Naive B cell (primary cell): ENCODE measurements at places on chromosomes 16 and 17. TPM values are rescaled to one million over a fixed set of nuclear protein-coding genes. Genes with fewer than 3 reads are reported as not detected.
A peak's percentile ranks its signal among the peaks of the same experiment; 100 is the strongest.

- DNase-seq: no peak
These were observed 6.6 kb downstream of the CDC42EP4 start for GRCh38 chr17:73304971-73305812.

Gene LGALS3BP
- 2.3 TPM for polyA plus RNA-seq

Gene C17orf107
- polyA plus RNA-seq: 2.1 TPM

DNA sequence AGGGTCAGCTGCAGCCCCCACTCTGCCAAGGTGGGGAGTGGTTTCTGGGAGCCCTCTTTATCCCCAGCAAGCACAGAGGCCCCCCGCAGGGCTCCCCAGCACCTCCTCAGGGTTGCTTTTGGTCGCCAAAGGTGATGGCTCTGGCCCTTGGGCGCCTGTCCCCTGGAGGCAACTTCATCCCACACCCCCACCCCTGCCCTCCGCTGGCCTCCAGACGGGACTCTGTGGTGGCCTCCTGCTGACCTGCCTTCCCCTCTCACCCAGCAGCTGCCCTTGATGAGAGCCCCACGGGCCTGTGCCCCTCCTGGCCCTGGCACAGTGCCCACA lies 7.8 kb upstream of the RHOT2 start:
- no peak for DNase-seq

Gene EPX
- polyA plus RNA-seq: not detected

Gene KCNJ16
- not detected for polyA plus RNA-seq

DNA sequence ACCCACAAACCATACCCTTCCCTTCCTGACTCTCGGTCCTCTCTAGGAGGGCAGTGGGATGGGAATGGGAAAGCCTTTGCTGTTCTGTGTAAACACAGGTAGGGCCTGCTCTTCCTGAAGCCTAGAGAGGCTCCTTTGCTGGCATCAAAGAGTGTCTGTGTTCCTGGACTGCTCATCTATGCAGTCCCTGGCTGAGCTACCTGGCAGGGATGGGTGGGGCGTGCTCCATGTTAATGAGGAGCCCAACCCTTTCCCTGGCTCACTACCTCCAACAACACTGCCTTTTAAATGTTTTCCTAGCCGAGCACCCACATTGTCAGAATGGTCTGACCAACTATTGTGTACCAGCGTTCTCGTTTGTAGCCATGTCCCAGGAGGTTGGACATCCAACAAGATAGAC lies 26.6 kb upstream of the NAGLU start:
- DNase-seq: no peak

- no peak for DNase-seq
These were observed 330.7 kb downstream of the KIF2B start for GRCh38 chr17:54153423-54153822.

DNA sequence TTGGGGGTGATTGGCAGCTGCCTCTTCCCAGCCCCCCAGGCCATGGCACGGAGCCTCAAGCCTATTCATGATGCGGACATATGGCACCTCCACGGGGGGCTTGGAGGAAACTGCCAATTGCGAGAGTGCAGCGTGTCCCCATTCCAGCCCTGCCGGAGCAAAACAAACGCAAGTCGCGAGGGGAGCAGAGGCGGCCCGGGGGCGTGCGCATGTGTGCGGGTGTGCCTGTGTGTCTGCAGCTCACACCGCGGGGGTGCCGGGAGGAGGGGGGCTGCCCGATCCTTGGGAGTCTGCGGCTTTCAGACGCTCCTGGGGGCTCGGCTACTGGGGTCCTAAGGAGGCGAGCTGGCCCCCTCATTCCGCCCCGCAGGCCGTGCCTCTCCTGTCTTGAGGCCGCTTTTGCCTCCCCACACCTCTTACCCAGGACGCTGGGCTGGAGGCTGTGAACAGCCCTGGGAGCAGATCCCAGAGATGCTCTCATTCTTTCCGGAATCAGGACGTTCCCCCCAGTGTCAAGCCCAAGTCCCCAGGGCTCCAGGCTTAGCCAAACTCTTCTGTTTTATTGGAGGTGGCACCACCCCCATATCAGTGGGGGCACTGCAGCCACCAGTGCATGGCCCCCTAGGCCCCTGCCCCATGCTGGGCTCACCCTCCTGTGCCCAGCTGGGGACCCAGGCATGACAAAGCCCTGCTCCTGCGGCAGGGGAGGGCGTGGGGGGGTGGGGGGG lies 29.1 kb downstream of the ENDOV start:
- no peak for DNase-seq

Gene FAM171A2
- polyA plus RNA-seq: 0.29 TPM

Gene TMEM114
- polyA plus RNA-seq: not detected

GRCh38 chr17:10814075-10814474 lies 10.2 kb upstream of the TMEM238L start:
- DNase-seq: no peak

Gene KRT9
- not detected for polyA plus RNA-seq

DNA sequence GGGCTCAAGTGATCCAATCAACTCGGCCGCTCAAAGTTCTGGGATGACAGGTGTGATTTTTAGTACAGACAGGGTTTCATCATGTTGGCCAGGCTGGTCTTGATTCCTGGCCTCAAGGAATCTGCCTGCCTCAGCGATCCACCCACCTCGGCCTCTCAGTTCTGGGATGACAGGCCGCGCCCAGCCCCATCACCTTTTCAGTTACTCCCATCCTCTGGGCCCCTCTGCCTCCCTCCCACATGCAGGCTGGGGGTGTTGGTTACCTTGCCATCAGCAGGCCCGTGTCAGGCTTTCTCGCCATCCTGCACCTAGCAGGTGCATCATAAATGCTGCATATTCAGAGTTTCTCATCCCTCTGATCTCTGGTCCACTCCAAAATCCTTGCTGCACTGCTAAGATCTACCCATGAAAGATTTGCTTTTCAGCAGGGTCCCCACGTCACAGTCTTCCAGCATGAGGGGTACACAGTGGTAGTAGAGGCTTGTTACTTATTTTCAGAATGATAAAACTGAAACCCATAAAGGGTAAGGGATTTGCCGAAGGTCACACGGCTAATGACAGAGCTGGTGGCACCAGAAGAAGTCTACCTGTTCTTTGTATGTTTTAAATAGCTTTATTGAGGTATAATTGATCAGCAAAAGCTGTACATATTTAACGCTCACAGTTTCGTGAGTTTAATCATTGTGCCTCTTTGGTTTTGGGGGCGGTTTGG lies 16.6 kb downstream of the PMM2 start:
- no peak for DNase-seq

DNA sequence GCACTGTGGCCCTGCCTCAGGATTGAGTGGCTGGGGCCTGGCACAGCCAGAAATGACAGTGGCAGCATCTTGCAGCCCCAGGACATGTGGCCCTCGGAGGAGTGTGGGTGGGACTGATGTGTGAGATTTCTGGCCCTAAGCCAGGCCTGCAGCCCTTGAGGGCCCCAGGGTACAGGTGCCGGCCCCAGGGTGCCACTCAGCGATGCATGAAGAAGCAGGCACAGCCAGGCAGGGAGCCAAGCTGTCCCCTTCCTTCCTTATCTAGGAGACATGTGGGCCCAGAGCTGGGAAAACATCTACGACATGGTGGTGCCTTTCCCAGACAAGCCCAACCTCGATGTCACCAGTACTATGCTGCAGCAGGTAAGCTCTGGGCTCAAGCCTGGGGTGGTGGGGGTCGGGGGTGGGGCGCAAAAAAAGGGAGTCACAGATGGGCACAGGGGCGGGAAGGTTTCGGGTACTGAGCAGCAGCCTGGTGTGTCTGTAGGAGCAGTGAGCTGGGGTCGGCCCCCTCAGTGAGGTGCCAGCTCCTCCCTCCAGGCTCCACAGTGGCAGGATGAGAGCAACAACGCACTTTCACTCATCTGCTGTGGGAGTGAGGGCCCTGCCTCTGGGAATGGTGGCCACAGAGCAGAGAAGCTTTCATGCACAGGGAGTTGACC lies 4.1 kb downstream of the ACE start:
- no peak for DNase-seq

Gene ZACN
- polyA plus RNA-seq: 0.86 TPM

Gene KRT12
- not detected for polyA plus RNA-seq

- no peak for DNase-seq
These were observed 919.1 kb upstream of the EEF2KMT start for GRCh38 chr16:6016530-6017184.

- no peak for DNase-seq
These were observed 53.0 kb downstream of the N4BP1 start for GRCh38 chr16:48556913-48557351.

GRCh38 chr17:20279631-20280030 lies 187.7 kb downstream of the LGALS9B start:
- DNase-seq: no peak

DNA sequence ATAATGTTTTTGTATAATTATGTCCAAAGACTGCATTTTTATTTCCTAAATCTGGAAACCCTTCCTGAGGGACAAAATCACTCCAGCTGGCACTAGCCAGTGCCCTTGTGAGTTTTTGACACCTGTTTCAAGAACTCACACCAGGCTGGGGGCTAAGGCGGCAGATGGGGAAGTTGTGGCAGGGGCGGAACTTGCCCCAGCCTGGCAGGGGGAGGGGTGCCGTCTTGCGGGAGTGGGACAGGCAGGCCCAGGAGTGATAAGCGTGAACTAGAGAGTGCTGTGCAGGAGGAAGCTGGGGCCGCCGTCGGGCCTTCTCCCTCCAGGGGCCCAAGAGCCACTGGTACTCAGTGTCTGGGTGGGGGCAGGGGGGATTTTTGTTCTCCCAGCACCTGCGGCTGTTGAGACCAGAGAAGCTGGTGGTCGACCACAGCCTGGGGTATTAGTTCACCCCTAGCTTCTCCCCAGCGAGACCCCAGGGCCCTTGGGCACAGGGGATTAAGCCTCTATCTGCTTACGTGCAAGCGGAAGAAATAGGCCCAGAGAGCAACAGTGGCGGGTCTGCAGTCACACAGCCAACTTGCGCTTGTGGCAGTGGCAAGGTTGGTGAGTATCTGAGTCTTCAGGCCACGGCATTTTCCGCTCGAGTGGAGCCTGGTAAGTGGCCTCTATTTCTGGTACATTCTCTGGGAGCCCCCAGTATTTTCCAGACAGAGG lies 40.2 kb upstream of the PLCG2 start:
- DNase-seq: peak; percentile 92

Gene RBFOX1
- not detected for polyA plus RNA-seq

Gene GID4
- 10.9 TPM for polyA plus RNA-seq

DNA sequence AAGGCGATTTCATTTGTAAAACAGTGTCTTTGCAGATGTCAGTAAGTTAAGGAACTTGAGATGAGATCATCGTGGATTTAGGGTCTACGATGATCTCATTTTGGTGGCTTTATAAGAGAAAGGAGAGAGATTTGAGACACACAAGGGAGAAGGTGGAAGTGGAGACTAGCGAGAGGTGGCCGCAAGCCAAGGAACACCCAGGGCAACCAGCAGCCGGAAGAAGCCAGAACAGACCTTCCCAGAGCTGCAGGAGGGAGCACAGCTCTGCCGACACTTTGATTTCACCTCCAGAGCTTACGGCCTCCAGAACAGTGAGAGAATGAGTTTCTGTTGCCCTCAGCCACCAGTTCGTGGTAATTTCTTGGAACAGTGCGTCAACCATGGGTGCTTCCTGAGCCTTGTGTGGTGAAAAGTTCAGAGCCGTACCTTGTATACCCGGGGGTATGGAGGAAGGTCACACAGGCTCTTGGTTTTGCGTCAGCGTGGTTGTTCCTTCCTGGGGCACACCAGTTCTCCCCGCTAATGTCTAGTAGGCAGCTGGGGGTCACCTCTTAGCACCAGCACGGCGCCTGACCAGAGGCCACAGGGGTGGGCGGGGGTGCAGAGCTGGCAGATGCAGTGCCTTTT lies 12.9 kb upstream of the SEC14L1 start:
- DNase-seq: peak; percentile 39

GRCh38 chr16:50538411-50539052 lies 9.7 kb upstream of the NKD1 start:
- DNase-seq: no peak

DNA sequence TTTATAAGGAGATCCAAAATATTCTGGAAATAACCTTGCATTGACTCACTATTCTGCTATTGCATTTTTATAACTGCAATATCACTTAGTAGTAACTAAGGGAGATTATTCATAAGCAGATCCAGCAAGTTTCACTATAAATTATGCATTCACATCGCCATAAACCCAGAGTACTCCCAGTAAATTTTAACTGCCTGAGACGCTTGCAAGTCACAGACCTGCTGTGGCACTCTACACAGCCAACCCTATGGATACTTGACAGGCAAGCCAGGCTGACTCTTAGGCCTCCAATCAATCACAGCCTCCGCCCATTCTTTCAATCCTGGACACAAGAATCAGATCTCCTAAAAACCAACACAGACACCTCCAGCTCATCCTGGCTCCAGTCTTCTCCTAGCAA lies 28.2 kb downstream of the USP31 start:
- no peak for DNase-seq

DNA sequence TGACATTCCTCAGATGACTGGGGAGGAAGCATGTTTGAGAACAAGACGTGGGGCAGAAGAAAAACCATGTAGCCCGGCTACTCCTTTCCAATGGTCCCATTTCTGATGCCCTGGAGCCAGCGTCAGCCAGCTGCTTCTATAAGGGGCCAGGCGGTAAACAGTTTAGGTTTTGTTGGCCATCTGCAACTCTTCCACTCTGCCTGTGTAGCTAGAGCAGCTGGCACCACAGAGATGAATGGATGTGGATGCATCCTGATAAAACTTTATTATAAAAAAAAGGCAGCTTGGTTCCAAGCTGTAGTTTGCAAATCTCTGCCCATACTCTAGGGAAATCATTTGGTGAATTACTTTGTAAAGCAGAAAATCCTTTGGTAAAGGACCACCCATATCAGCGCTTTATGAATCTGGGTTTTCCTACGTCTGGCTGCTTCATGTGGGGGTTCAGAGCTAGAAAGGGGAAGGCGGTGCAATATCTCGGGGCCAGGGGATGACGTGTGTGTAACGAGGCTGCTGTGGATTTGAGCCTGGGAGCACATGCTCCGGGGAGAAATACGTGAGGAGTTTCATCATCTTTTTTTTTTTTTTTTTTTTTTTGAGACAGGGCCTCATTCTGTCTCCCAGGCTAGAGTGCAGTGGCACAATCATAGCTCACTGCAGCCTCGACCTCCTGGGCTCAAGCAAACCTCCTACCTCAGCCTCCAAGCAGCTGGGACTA lies 3.4 kb upstream of the SRL start:
- no peak for DNase-seq

DNA sequence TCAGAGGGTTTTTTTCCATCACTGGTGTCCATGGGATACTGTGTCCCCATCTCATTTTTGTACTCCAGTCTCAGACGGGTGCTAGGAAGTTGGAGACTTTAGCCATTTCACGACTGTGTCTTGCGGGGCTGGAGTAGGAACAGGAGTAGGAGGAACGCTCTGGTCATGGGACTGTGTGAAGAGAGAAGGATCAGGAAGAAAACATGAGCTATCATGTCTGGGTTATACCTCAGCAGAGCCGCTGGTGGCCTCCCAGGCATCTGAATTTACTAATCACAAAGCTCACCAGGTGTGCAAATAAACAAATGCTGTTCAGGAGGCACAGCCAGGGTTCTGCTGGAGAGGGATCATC lies 225.4 kb downstream of the SEC14L1 start:
- DNase-seq: no peak
